ENCODE measurements at places on chromosomes 12 and 14. TPM values are rescaled to one million over a fixed set of nuclear protein-coding genes. Genes with fewer than 3 reads are reported as not detected.

GRCh38 chr12:16282978-16283377 lies 5.5 kb upstream of the SLC15A5 start:
- no peak for DNase-seq

DNA sequence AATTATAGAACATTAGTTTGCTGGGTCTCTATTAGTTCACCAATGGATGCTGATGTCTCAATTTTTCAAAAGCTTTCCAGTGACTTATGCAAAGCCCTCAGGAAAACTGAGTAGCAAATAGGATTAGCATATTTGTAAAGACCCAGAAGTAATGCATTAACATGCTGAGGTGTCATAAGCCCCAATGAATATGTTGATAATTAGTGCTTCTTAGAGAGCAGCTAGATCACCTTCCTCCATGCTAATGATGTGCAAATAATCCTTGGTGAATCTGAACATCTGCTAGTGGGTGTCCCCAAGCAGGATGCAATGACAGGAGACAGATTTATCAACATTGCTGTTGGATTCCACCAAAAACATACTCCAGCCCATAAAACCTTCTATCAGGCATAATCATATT lies 19.0 kb downstream of the IFNG start:
- DNase-seq: no peak

DNA sequence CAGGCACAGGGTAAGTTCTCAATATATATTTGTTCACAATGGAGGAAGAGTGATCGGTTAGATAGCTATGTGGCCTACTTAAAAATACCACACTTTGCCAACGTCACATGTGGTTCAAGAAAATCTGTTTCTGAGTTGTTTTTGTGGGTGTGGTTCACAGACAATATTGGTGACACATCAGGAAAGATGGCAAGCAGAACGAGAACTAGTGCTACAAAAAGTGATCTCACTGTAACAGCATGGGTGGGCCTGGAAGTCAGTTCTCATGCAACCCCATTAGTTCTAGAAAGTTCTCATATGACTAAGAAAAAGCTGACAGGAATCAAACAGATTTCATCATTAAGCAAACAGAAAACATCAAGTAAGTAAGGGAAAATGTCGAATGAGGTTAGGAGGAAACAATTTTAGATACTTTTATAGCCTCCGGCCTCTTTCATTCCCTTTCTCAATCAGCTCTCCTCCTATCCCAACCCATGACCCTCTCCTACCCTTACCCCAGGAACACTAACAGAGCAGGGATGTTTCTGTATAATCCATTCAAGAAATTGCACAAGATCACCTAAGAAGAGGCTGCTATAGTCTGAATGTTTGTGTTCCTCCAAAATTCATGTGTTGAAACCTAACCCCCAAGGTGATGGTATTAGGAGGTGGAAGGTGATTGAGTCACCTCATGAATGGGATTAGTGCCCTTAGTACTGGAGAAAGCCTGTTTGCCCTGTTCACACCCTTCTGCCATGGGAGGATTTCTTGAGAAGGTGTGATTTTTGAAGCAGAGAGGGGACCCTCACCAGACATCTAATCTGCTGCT lies 15.5 kb upstream of the NTN4 start:
- DNase-seq: peak; percentile 85

GRCh38 chr14:101019541-101019940 lies 116.0 kb upstream of the RTL1 start:
- no peak for DNase-seq

- DNase-seq: no peak
These were observed 29.6 kb downstream of the SMUG1 start for GRCh38 chr12:54159140-54159539.

GRCh38 chr12:81718616-81719015 lies 40.5 kb downstream of the PPFIA2 start:
- no peak for DNase-seq

Gene TAS2R7
- not detected for total RNA-seq

Gene SYCP3
- total RNA-seq: 0.25 TPM
